Neural progenitor cell (in vitro differentiated cells): ENCODE measurements at places on chromosomes 13 and 19.
A peak's percentile ranks its signal among the peaks of the same experiment; 100 is the strongest.

DNA sequence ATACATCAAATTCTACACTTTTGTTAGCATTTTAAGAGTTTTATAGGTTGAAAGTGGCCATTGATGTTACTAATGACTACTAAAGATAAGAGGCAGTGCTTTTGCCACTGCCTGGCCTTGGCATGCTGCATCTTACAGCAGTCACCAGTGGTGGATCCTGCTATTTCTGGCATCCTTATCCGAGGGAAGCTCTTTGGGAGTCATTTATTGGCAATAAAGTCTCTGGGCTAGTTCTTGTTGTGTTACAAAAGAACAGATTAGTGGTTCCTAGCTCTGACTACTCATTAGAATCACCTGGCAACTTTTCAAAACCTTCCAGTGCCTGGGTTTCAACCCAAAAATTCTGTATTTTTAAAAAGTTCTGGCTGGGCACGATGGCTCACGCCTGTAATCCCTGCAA lies 94.5 kb downstream of the ZMYM2 start:
- DNase-seq = no peak

- no peak for DNase-seq
Observed at GRCh38 chr19:46022431-46023310, at the start of gene PGLYRP1. PGLYRP1 (minus strand) TSS chr19:46023053; CDS start chr19:46023021, 32 bp downstream.

- DNase-seq = no peak
Observed at GRCh38 chr19:14826006-14826405, 9.0 kb downstream of the OR7A5 start.

GRCh38 chr13:100542826-100543156 lies 45.8 kb downstream of the GGACT start:
- DNase-seq = no peak

DNA sequence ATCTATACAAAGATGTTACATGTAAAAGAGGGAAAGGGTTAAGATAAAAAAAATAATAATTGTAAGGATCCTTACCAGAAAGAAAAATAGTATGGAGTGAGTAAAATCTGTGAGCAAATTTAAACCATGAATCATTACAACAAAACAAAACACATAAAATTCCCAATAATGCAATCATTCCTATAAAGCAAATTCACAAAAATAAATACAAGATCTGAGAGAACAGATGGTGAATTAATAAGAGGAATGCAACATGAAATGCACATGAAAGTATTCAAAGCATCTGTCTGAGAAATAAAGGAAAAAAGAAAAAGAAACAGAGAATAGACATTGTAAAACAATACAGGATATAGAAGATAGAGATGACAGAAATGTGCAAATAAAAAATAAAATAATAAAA lies 681.5 kb upstream of the KLHL1 start:
- DNase-seq = no peak

- peak; percentile 55 for DNase-seq
Observed at GRCh38 chr13:19984430-19985218, 26.1 kb downstream of the ZMYM2 start.

DNA sequence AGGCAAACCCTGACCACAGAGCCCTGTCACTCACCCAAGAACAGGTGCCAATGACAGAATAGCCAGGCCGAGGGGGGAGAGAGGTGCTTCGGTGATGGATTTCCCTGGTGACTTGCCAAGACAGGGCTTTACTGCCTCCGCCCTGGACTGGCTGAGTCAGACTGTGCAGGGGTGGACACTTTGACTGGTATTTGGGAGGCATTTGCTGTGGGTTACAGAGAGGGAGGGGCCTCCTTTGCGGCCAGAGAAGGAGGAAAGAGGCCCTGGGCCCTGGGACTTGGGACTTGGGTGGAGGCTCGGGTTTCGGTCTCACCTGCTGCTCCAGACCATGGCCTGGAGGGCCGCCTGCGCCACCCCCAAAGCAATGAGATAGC lies 4.6 kb upstream of the EPS8L1 start:
- no peak for DNase-seq

- DNase-seq = no peak
Observed at GRCh38 chr19:46508206-46508605, 12.5 kb upstream of the PNMA8B start.

GRCh38 chr13:102440259-102440936 lies 38.5 kb upstream of the FGF14 start:
- no peak for DNase-seq

GRCh38 chr13:34290661-34291060 lies 472.7 kb downstream of the RFC3 start:
- DNase-seq = peak; percentile 6

DNA sequence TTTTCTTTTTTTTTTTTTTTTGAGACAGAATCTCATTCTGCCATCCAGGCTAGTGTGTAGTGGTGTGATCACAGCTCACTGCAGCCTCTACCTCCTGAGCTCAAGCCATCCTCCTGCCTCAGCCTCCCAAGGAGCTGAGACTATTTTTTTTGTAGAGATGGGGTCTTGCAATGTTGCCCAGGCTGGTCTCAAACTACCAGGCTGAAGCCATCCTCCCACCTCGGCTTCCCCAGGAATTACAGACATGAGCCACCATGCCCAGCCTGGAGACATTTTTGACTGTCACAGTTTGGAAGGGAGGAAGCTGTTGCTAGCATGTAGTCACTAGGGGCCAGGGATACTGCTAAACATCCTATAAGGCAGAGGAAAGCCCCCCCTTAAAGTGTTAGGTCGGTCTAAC lies 23.9 kb downstream of the ZIC5 start:
- DNase-seq = no peak

- no peak for DNase-seq
Observed at GRCh38 chr19:3857449-3858003, 11.3 kb downstream of the ZFR2 start.

DNA sequence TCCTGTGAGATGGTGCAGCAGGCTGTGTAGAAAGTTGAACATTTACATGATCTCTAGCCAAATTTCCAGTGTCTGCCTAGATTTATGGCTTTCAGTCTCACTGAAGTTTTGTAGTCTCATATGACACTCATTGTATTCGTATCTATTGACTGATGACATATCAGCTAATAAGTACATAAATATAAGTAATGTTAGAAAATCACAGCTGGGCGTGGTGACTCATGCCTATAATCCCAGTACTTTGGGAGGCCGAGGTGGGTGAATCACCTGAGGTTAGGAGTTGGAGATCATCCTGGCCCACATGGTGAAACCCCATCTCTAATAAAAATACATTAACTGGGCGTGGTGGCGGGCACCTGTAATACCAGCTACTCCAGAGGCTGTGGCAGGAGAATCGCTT lies 54.7 kb upstream of the HTR2A start:
- DNase-seq = no peak

- DNase-seq = no peak
Observed at GRCh38 chr13:27110056-27110746, 61.4 kb downstream of the USP12 start.

GRCh38 chr19:48230555-48231129 lies 25.1 kb downstream of the CARD8 start:
- no peak for DNase-seq

- no peak for DNase-seq
Observed at GRCh38 chr19:5355076-5355475, 14.5 kb upstream of the PTPRS start.

- no peak for DNase-seq
Observed at GRCh38 chr13:74921326-74921725, 560.6 kb downstream of the TBC1D4 start.

- no peak for DNase-seq
Observed at GRCh38 chr13:41409611-41410010, 47.7 kb upstream of the RGCC start.

GRCh38 chr19:15426485-15427349 lies 7.9 kb upstream of the AKAP8L start:
- no peak for DNase-seq

GRCh38 chr13:32938907-32939306 lies 77.3 kb upstream of the KL start:
- no peak for DNase-seq

- no peak for DNase-seq
Observed at GRCh38 chr13:92825938-92826596, 400.5 kb upstream of the GPC6 start.

DNA sequence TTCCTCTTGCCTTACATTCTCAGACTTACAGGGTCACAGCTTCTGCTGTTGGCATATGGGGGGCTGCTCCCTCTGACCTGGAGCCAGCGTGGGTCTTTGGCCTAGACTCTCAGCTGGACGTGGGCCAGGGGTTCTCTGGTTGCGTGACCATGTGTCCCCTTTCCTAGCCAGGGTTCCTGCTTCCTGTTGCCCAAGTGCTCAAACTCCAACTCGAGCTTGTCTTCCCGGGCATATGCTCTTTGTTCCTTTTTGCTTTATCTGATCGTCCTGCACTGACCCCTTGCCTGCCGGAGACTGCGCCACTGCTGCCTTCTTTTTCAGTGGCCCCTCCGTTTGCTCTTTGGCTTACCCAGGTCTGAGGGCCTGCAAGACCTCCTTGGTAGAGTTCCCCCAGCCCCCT lies 25.3 kb upstream of the GPR183 start:
- DNase-seq = no peak

- DNase-seq = no peak
Observed at GRCh38 chr19:58549664-58550361, 5.1 kb downstream of the CHMP2A start.

GRCh38 chr13:55234311-55234710 lies 1906.4 kb upstream of the PRR20A start:
- DNase-seq = no peak

GRCh38 chr19:44903602-44904425 lies 1.8 kb upstream of the APOE start:
- peak; percentile 73 for DNase-seq

GRCh38 chr19:632579-633067 lies 714 bp downstream of the POLRMT start:
- peak; percentile 77 for DNase-seq

DNA sequence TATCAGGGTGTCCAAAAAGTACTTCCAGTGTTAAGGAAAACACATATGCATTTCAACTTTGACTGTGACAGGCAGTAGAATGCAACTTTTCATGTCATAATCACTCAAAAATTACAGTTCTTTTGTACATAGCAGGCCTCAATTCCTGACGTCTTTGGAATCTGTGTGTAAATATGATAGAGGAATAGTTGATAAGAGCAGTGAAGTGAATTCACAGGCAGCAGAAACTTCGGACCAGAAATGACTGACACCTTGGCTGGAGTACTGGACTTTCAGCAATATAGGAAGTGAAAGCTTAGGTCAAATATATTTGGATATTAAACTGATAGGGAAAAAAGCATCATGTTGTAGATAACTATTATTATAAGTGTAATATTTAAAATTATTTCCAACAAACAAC lies 1741.2 kb upstream of the PCDH20 start:
- no peak for DNase-seq

DNA sequence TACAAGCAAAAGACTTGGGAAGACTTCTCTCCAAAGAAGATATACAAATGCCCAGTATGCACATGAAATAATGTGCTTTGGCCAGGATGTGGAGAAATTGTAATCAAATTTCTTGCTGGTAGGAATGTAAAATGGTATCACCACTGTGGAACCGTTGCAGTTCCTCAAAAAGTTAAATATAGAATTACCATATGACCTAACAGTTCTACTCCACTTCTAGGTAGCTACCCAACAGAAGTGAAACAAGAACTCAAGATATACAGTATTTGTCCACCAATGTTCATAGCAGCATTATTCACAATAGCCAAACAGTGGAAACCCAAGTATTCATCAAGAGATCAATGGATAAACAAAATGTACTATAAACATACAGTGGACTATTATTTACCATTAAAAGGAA lies 95.0 kb upstream of the KLF5 start:
- no peak for DNase-seq

GRCh38 chr13:101919541-101920181 lies 467.2 kb downstream of the ITGBL1 start:
- DNase-seq = peak; percentile 83

GRCh38 chr19:4234142-4234861 lies 5.0 kb downstream of the EBI3 start:
- DNase-seq = no peak

DNA sequence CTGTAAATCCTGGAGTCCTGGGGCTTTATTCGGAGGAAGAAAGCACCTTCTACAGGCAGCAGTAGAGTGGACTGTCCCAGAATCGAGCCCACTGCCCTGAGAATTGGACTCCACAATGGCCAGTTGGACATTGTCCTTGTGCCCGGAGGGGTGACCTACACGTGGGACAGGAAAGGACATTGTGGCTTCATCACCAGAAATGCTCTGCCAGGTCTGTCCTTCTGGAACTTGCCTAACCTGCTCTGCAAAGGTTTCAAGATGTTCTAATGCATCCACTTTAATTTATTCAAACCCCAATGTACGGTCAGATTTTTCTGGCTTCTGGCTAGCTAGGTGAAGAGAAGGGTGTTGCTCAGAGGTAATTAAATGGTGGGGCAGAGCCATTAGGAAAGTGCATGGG lies 32.4 kb upstream of the SPATA13 start:
- DNase-seq = no peak

- DNase-seq = no peak
Observed at GRCh38 chr13:84655677-84656076, 773.4 kb upstream of the SLITRK1 start.

DNA sequence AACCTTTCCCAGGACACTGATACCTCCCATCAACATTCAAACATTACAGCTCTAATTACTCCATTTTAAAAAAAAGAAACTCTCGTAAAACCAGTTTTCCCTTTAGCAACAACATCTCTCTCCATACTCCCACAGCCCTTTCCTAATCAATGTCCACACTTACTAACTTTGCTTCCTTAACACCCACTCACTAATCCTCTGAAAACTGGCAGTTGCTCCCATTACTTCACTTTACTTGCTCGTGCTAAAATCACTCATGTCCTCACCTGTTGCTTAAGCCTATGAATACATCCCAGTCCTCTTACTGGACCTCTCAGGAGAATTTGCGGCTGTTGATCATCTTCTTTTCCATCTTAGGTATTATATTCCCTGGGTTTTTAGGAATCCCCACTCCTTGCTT lies 44.8 kb downstream of the RBM26 start:
- no peak for DNase-seq

GRCh38 chr19:8242211-8242821 lies 33.1 kb downstream of the CERS4 start:
- DNase-seq = no peak

DNA sequence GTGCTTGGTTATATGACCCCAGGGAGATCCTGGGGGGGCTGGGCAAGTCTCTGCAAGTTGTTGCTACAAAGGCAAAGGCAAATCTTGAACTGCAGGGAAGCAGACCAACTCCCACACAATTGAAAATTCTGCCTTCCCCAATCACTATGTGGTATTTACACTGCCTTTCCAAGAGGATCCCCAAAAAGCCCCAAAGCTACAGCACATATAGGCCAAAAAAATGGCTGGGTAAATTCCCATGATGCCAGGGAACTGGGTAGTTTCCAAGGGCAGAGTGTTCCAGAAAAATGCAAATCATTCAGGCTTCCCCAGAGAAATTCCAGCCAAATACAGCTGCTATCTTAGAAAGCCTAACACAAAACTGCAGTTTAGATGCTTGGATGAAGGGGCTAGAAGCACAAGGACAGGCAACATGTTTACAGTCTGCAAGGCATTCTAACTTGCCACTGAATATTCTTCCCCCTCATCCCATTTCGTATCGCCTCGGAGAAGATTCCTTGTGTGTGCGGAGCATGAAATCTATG lies 6.2 kb downstream of the FOXO1 start:
- DNase-seq = no peak

DNA sequence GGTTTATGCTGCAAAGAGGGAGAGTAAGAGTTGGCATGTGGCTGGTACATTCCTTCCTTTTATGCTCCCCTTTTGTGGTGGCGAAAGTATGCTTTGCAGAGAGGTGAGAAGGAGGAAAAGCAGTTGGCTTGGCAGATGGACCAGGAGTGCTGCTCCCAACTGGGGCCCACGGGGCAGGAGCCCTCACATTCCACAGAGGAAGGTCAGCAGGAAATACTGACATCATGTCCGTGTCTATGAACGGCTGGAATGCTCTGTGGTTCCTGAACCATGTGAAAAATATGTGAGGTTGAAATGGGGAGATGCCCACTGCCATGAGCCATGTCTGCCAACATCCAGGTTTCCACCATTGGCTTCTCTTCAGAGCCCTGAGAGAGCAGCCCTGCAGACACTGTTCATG lies 33.3 kb upstream of the GAS6 start:
- DNase-seq = no peak
